ENCODE measurements at places on chromosomes 11 and 22.

DNA sequence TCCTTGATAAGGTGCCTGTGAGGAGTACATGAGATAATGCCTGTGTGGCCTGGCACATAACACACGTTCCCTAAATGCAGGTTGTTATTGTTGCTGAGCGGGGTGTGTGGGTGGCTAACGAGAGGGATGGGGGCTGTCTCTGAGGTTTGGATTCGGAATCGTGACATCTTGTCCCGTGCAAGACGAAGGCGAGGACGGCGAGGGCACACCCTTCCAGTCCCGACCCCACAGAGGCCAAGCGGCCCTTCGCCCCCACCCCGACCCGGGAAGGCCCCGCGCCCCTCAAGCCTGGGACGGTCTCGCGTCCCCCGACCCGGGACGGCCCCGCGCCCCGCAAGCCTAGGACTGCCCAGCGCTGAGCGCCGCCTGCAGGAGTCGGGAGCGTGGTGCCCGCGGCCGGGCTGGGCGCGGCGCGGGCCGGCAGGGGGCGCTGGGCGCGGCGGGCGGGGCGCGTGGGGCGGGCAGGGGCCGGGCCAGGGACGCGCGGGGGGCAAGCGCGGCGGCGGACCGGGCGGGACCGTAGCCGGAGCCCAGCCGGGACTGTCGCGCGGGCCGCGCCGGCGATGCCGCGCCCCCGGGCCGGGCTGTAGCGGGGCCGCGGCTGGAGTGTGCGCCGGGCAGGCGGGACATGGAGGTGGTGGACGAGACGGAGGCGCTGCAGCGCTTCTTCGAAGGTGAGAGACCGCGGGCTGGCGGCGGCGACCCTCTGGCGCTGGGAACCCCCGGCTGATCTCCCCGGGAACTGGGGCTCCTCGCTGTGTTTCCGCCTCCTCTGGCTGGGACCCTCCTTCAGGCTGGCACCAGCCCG lies at the start of gene MYRF:
MYRF (plus strand) TSS at position 520 of the 808 bp plus-strand sequence; CDS start at position 629, 109 bp downstream.
- ATAC-seq = peak; percentile 74

DNA sequence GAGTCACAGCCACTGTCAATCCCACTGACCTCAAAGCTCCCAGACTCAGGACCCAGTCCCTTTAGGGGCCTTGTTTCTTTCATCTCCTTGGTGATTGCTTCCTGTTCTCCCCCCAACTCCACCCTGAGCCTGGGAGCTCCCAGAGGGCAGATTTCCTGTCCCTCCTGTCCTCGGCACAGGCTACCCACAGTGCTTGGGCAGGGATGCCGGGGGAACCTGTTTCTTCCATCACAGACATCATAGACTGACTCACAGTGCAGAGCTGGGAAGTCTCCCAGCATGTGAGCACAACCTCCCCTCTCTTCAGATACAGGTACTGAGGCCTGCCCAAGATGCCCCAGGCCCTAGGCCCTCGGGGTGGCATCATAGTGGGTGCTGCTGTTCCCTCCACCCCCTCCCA lies 16.6 kb downstream of the TRIM29 start:
- ATAC-seq = no peak

DNA sequence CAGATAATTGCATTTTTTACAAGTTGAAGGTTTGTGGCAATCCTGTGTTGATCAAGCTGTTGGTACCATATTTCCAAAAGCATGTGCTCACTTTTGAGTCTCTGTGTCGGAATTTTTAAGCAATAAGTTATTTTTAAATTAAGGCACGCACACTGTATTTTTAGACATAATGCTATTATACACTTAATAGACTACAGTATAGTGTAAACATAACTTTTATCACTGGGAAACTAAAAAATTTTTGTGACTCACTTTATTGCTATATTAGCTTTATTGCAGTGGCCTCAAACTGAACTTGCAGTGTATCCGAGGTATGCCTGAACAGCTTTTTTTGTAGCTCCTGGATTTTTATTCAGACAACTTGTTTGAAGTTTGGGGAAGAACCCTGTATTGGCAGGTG lies 31.3 kb upstream of the RRM1 start:
- ATAC-seq = no peak

DNA sequence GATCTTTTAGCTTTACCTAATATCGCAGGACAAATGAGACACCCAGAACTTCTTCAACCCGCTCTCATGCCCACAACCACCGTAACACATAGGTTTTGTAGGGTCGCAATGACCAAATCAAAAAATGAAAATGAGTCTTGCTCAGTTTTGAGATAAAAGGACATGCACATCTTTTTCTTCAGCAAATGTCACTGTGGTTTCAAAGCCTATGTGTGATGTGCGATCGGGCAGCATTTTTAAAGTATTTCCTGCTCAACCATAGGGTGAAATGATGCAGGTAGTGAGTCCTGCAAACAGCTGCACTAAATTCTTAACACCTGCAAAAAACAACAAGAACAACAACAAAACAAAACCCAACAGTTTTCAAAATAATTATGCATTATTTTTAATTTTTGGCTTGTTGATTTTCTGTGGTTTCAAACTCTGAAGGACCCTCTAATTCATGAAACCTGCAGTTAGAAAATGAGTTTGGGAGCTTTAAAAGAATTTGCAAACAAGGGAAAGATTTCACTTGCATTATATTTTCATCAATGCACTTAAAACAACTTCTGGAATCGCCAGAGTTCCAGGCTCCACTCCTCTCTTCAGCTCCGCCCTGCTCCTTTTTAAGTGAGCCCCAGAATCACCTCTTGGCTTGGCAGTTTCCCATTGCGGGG lies 79.4 kb downstream of the PRR5L start:
- ATAC-seq = no peak
